ENCODE measurements at places on chromosomes 2 and 18.

DNA sequence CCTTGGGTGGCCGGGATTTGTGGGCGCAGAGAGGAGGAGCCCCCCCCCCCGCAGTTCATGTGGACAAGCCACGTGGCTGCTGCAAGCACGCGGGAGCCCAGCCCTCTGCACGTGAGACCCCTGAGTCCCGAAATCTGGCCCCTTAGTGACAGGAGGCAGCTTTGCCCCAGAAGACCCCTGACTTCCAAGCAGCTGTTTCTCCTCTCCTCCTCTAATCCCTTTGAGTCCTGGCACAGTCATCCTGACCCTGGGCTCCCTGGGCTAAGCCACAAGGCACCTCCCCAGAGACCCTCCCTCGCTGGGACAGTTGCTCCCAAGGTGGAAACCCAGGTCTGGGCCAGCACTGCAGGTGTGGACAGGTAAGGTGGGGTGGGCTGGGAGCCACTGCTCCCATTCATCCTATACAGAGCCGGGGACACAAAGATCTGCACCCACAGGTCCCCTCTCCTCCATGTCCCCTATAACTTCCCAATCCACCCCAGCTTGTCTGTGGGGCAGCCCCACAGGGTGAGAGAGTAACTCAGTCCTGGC is 923 bp downstream of the TEKT4 start:
- no peak overlapping the region for H3K27ac ChIP-seq
- H3K27me3 ChIP-seq, result peaks cover 27% of the 10 kb centered on the region
- DNase-seq, result no peak
- H3K4me1 ChIP-seq, result no peaks in the 10 kb centered on the region
- no peak overlapping the region for H3K4me3 ChIP-seq
- H3K36me3 ChIP-seq, result no peaks in the 10 kb centered on the region

- H3K36me3 ChIP-seq, result no peaks in the 10 kb centered on the region
- H3K4me1 ChIP-seq, result no peaks in the 10 kb centered on the region
- H3K27ac ChIP-seq, result no peak overlapping the region
- H3K27me3 ChIP-seq, result no peaks in the 10 kb centered on the region
- no peak overlapping the region for H3K4me3 ChIP-seq
Observed at GRCh38 chr2:119592436-119592835, 48.2 kb downstream of the CFAP221 start.

DNA sequence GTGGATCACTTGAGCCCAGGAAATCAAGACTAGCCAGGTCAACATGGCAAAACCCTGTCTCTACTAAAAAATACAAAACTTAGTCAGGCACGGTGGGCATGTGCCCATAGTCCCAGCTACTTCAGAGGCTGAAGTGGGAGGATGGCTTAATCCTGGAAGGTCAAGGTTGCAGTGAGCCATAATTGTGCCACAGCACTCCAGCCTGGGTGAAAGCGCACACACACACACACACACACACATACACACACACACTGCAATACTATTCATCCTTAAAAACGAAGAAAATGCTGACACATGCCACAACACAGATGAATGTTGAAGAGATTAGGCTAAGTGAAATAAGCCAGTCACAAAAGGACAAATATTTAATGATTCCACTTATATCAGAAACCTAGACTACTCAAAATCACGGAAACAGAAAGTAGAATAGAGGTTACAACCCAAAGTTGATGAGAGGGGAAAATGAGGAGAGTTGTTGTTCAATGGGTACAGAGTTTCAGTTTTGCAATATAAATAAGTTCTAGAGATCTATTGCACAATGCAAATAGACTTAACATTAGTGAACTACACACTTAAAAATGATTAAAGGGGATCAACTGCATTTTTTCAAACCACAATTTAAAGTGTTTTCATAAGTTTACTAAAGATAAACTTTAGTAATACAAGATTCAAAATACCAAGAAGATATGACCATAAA is 114.5 kb downstream of the USP34 start:
- peaks cover 24% of the 10 kb centered on the region for H3K4me1 ChIP-seq
- peaks cover 36% of the 10 kb centered on the region for H3K36me3 ChIP-seq
- peak overlapping the region; percentile 34 for H3K4me3 ChIP-seq
- H3K27ac ChIP-seq, result peak overlapping the region; percentile 76
- H3K27me3 ChIP-seq, result no peaks in the 10 kb centered on the region

GRCh38 chr18:75057169-75057960 is 151.6 kb downstream of the PTGR3 start:
- no peaks in the 10 kb centered on the region for H3K4me1 ChIP-seq
- no peak overlapping the region for H3K27ac ChIP-seq
- no peaks in the 10 kb centered on the region for H3K36me3 ChIP-seq

- no peak overlapping the region for H3K4me3 ChIP-seq
- no peaks in the 10 kb centered on the region for H3K4me1 ChIP-seq
- no peak for DNase-seq
- no peaks in the 10 kb centered on the region for H3K36me3 ChIP-seq
- no peak overlapping the region for H3K27ac ChIP-seq
Observed at GRCh38 chr2:70312560-70312959, 10.7 kb upstream of the FAM136A start.

- H3K36me3 ChIP-seq, result no peaks in the 10 kb centered on the region
- DNase-seq, result no peak
- no peak overlapping the region for H3K4me3 ChIP-seq
- peaks cover 19% of the 10 kb centered on the region for H3K4me1 ChIP-seq
- no peak overlapping the region for H3K27ac ChIP-seq
- peaks cover 22% of the 10 kb centered on the region for H3K27me3 ChIP-seq
Observed at GRCh38 chr2:108924580-108925251, 64.3 kb downstream of the EDAR start.

DNA sequence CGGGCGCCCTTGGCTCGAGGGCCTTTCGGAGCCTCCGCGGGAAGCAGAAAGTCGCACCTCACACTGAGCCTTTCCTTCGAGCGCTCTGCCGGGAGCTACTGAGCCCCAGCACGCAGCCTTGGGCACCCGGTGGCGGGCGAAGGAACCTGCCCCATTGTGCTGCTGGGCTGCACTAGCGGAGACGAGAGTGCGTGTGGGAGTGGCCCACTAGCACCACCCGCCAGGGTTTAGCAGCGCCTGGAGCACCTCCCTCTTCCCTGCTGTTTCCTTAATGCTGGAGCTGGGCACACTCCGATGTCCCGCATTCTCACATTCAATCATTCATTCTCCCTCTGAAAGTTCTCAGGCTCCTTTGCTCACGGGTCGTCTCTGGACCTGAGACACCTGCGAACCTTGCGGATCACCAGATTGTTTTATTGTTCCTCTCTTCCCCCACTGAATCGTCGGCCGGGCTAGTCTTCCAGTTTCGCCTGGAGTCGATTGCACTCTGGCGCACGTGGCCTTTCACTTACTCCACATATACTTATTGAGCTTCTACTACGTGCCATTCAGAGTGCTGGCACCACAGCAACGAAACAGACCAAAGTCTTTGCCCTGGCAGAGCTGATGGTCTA is 8.5 kb upstream of the PAX3 start:
- H3K36me3 ChIP-seq, result no peaks in the 10 kb centered on the region
- H3K27me3 ChIP-seq, result peaks cover 99% of the 10 kb centered on the region
- no peak overlapping the region for H3K27ac ChIP-seq
- no peak overlapping the region for H3K4me3 ChIP-seq
- DNase-seq, result no peak
- peaks cover 22% of the 10 kb centered on the region for H3K4me1 ChIP-seq

DNA sequence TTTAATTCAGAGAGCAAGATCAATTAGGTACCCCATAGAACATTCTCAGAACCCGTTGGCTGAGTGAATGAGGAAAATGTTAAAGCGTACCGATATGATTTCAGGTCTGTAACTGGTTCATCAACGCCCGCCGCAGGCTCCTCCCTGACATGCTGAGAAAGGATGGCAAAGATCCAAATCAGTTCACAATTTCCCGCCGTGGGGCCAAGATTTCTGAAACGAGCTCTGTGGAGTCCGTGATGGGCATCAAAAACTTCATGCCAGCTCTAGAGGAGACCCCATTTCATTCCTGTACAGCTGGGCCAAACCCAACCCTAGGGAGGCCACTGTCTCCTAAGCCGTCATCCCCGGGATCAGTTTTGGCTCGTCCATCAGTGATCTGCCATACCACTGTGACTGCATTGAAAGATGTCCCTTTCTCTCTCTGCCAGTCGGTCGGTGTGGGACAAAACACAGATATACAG is 7.3 kb downstream of the TGIF1 start:
- peaks cover 77% of the 10 kb centered on the region for H3K36me3 ChIP-seq
- no peak overlapping the region for H3K27ac ChIP-seq
- DNase-seq, result no peak
- H3K27me3 ChIP-seq, result no peaks in the 10 kb centered on the region
- H3K4me3 ChIP-seq, result no peak overlapping the region

DNA sequence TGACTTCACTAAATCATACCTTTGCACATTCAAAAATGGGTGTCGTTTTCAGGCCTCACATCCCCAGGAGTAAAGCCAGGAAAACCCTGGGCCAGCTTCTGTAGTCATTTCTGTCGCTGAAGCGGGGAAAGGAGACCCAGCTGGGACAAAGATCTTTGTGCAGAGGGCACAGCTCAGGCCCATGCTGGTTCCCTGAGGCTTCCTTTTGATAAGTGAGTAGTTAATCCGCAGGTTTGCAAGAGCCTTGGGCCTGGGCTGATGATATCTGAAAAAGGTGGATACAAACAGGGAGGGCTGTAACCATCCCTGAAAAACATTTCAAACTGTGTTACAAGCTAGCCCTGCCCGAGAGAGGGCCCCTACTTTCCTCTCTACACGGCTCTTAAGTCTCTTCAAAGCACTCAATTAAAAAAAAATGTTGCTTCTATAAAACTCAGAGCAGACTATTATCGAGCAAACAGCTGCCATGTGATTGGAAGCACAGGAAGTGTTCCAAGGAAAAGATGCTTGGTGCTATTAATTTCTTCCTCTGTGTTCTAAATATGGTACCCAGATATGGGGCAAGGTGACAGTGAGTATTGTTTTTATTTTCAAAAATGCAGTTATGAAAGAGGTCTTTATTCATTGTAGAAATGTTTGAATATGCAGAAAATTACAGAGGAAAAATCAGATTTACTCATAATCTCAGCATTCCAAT is 117.2 kb downstream of the LNPK start:
- H3K4me3 ChIP-seq, result no peak overlapping the region
- no peaks in the 10 kb centered on the region for H3K36me3 ChIP-seq
- no peak overlapping the region for H3K27ac ChIP-seq
- H3K4me1 ChIP-seq, result no peaks in the 10 kb centered on the region
- no peak for DNase-seq

- peak; percentile 27 for DNase-seq
- H3K27ac ChIP-seq, result no peak overlapping the region
- peaks cover 12% of the 10 kb centered on the region for H3K27me3 ChIP-seq
- H3K4me1 ChIP-seq, result no peaks in the 10 kb centered on the region
Observed at GRCh38 chr2:42008241-42008921, 39.4 kb upstream of the PKDCC start.

DNA sequence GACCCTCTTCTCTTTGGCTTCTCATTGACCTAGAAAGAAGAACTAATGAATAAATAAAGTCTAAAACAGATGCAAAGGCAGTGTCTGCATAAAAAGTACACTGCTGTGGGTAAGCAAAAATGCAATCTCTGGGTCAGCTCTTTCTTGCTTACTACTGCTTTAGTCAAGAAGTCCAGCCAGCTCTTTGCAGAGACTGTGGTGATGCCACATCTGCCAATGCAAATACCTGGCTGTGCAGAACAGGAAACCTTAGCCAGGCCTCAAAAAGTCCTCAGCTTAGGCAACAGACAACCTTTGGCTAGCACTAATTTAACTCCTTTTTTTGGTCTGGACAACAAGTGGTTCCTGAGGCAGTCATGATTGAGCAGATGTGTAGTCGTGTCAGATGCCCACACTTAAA is 73.6 kb upstream of the RND3 start:
- H3K4me1 ChIP-seq, result no peaks in the 10 kb centered on the region
- no peak for DNase-seq
- no peaks in the 10 kb centered on the region for H3K36me3 ChIP-seq
- no peak overlapping the region for H3K4me3 ChIP-seq

Measured in MCF 10A (cell line).